ENCODE measurements at places on chromosomes 2 and 18.

DNA sequence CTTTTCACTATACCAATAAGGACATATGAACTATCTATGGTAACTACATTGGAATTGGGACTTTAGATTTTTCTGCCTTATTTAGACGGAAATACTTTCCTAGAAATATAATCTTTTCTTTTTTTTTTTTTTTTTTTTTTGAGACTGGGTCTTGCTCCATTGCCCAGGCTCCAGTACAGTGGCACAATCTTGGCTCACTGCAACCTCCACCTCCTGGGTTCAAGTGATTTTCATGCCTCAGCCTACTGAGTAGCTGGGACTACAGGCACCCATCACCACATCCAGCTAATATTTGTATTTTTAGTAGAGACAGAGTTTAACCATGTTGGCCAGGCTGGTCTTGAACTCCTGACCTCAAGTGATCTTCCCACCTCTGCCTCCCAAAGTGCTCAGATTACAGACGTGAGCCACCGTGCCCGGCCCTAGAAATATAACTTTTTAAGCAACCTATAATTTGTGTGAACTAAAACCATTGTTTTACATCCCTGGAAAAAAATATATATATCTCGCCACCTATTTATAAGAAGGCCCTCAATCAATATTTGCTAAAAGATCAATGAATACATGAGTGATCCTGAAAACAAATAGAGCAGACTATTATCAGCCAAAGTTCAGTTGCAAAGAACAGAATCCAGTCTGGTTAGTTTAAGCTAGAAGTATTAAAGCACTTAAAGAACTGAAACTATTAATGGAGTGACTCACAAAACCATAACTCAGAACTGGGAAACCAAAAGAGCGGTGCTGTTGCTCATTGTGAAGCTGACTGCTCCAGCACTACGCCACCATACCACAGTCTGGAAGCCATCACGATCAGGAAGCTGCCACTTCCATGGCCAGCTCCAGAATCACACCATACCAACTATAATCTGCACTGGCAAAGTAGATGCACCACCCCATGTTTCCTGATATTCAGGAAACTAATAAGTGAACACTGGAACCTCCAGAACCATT is 8.4 kb upstream of the HNRNPLL start:
- DNase-seq: peak; percentile 87

- DNase-seq: no peak
Measured at GRCh38 chr2:47058003-47058931, 96.8 kb downstream of the STPG4 start.

DNA sequence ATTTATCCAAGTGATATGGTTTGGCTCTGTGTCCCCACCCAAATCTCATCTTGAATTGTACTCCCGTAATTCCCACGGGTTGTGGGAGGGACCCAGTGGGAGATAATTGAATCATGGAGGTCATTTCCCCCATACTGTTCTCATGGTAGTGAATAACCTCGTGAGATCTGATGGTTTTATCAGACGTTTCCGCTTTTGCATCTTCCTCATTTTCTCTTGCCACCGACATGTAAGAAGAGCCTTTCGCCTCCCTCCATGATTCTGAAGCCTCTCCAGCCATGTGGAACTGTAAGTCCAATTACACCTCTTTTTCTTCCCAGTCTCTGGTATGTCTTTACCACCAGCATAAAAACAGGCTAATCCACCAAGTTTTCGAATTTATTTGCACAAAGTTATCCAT is 20.3 kb upstream of the CHST10 start:
- no peak for DNase-seq

DNA sequence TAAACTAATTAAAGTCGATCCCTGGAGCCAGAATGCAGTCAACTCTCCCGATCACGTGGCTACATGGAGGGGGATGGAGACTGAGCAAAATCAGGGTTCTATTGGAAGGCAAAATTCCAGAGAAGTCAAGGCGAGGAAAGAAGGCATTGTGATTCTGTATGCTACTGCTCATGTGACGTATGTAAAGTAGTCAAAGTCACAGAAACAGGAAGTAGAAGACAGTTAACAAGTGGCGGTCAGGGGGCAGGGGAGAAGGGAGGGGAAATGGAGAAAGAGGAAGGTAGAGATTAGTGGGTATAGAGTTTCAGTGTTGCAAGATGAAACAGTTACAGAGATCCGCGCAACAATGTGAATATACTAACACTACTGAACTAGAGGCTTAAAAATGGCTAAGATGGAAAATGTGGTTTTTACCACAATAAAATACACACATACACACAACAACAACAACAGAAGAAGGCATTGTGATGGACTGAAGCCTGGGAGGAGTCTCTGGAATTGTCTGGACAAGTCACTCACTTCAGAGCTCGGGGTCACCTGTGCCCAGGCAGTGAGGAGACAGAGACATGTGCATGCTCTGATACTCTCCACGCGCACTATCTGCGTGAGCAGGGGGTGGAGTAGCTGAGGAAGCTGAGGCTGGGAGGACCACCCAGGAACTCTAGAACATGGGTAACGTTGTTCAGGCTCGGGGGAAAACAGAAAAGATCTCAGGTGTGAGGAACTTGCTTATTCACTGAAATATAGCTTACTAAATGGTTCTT is 89.9 kb upstream of the CDCA7 start:
- DNase-seq: no peak

- DNase-seq: no peak
Measured at GRCh38 chr2:29733965-29734364, 187.4 kb downstream of the ALK start.

- peak; percentile 76 for DNase-seq
Measured at GRCh38 chr2:222813177-222813843, 47.5 kb upstream of the ACSL3 start.

- no peak for DNase-seq
Measured at GRCh38 chr2:42566025-42566424, 2.4 kb upstream of the MTA3 start.

GRCh38 chr18:55105873-55106272 is 146.6 kb upstream of the CCDC68 start:
- DNase-seq: no peak

DNA sequence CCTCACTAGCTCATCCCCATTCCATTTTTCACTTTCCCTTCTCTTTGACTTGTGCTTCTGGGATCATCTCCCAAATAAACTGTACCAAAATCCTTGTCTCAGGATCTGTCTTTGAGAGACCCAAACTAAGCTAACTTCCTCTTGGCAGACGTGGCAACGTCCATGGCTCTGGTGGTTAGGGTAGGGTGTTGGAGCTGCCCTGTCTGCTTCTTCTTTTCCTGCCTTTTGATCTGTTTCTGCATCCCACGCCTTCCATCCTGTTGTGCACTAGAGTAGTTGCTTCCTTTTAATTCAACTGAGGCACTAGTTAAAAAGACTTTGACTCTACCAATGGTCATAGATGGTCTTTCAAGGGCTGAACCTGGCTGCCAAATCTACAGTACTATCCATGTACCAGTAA is 5.5 kb upstream of the MAP4K4 start:
- no peak for DNase-seq

DNA sequence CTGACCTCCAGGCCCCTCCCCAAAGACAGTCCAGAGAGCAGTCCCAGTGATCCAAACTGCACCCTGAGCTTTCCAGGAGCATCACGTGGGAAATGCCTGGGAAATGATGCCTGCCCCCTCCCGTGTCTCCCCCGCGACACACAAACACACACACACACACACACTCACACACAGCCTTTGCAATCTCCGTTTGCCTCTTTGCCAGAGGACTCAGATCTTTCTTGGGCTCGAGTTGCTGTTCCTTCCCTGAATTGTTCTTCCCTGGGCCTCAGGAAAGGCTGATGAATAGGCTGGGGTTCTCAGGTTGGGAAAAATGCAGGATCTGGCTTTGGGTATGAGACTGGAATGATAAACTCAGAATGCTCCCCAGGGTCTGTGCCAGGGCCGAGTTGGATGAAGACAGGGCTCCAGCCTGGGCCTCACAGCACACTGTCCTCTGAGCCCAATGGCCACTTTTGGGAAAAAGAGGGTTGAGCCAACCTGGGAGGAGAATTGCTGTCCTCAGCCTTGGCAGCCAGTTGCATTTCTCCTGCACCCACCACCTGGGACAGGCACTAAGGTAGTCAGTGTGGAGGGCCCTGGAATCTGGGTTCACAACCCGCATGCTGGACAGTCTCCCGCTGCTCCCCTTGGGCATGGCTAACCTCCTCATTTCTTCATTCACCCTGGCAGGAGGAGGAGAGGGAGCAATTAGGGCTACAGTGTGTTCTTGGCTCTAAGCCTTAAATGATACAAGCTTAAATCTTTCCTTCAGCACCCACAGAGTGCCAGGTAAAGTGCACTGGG is 43.9 kb upstream of the ATP6V1B1 start:
- no peak for DNase-seq

DNA sequence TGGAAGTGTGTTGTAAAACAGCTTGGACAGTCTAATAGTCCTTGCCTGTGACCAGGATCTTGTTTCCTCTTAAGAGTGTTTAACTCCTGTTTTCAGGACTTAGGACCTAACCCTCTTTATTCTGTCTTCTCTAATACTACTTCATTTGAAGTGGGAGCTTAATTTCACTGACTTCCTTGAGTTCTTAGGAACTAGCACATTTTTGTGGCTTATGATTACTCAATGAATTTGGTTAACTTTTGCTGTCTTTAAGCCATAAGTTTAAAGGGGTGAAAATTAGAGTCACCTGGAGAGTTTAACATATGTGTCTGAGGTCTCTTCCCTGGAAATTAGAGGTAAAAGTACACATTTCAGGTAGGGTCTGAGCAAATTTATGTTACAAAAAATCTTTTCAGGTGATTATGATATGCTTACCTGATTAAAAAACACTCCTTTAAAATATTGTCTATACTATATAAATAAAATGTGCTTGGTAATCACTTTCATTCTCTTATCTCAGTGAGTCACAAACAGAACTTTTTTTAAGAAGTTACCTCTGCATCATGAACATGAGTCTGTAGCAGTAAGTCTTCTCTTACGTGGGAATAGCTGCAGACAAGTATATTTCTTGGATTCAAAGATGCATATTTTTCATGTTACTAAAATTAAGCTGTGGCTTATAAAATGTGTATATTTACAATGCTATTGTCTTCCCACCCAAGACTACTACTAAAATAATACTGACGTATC is 52.7 kb downstream of the ATP9B start:
- DNase-seq: no peak

GRCh38 chr2:99637159-99637697 is 147.4 kb upstream of the REV1 start:
- no peak for DNase-seq

DNA sequence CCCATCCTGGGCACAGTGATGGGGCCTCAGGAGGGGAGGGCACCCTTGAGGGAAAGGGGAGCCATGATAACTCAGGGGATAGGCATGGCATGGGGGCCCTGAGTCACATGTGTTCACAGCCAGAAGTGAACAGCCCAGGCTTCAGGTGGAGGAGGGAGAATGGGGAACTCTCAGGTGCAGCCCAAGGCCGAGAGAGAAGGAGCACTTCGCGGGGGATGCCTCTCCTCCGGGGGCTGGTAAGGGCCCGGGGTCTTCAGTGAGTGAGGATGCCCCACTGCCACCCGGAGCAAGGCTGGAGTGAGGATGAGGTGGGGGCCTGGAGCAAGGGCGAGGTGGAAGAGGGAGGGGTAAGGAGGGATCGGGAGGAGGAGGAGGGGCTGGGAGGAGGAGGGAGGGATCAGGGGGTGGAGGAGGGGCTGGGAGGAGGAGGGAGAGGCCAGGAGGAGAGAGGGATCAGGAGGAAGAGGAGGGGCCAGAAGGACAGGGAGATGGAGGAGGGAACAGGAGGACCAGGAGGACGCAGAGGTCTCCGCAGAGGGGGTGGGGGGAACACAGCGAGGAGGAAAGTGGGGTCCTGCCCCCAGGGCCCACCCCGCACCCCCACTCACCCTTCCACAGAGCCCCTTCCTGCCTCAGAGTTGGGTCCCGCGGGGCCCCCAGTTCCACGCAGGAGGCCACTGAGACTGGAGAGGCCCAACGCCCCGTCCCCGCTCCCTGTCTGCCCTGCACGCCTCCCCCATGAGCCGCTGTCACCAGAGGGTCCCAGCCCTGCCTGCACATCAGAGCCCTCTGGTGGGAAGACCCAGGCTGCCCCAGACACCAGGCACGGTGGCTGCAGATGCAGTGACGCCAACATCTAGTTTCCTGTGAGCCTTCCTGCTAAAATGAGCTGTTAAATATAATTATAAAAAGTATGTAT is 42.8 kb downstream of the RAMP1 start:
- no peak for DNase-seq

- no peak for DNase-seq
Measured at GRCh38 chr18:32213693-32214092, 23.9 kb downstream of the MEP1B start.

GRCh38 chr2:106117347-106117746 is 76.8 kb downstream of the UXS1 start:
- no peak for DNase-seq

All from PC-3 (cell line).